ENCODE measurements at places on chromosomes 6 and 20.

DNA sequence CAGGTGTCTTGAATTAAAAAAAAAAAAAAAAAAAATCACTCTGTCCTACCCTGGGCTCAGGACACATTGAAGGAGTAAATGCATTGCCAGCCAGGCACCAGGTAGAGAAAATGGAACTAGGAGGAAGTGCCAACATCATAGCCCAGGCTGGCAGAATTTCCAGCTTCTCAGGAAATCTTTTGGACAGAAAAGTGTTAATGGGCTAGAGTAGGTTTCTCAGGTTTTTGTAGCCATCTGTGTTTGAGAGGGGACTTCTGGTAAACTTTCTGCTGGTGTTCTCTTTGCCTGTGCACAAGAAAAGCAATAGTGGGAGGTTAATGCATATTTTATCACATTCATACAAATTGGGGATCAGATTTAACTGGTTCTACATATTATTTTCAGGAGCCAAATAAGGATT, 678.3 kb upstream of the NRSN1 start:
- no peak for DNase-seq

- no peak for DNase-seq
Observed at GRCh38 chr6:16360365-16360764, 122.0 kb downstream of the GMPR start.

- no peak for DNase-seq
Observed at GRCh38 chr6:113591896-113592827, 265.0 kb upstream of the MARCKS start.

GRCh38 chr6:47440719-47441118, 36.9 kb upstream of the CD2AP start:
- DNase-seq = no peak

- no peak for DNase-seq
Observed at GRCh38 chr6:104431096-104431495, 428.6 kb downstream of the HACE1 start.

GRCh38 chr6:14271789-14272736, 154.5 kb downstream of the CD83 start:
- DNase-seq = no peak

DNA sequence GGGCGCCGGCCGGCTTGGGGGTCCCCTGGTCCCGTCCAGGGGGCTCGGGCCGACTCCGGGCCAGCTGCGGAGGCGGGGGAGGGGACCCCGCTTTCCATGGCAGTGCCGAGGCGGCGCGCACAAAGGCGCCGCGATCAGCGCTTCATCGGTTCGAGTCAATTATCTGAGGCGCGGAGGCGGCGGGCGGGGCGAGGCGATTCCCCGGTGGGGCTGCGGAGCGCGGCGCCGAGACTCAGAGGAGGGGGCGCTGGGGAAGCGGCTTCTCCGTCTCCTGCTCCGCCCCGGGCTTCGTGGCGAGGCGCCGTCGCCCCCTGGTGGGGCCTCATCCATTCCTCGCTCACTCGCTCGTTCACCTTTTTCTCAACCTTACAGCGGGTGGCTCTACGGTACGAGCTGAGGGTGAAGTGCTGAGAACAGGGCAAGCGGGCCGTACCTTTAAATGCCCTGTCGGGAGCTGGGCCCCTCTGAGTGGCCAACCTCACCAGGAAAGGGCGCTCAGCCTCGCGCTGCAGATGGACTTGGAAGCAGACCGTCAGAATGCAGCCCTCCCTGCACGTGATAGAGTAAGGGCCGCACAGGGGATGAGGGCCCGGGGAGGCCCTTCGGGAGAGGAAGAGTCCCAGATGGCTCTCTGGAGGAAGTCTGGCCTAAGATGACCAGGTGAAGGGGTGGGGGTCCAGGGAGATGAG, 39.9 kb downstream of the SLC52A3 start:
- peak; percentile 72 for DNase-seq

- no peak for DNase-seq
Observed at GRCh38 chr6:153616506-153616905, 422.5 kb upstream of the OPRM1 start.

- no peak for DNase-seq
Observed at GRCh38 chr20:58709013-58709702, 16.6 kb downstream of the NPEPL1 start.

DNA sequence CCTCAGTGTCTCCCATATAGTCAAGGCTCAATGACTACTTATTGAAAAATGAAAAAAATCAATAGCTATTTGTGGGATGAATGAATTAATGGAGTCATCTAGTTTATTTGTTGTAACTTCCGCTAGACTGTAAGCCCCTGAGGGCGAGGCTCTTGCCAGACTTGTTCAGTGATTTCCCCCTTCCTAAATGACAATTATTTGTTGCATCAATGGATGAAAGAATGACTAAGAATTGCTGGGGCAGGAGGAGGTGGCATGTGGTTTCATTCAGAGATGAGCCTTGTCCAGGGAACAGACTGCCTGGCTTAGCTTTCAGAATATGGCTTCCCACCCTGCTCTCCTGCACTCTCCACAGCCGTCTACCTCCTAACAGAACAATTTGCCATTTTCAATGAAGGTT, 1.1 kb upstream of the PRELID3B start:
- peak; percentile 18 for DNase-seq

- no peak for DNase-seq
Observed at GRCh38 chr6:134984821-134985220, 34.9 kb upstream of the ALDH8A1 start.

DNA sequence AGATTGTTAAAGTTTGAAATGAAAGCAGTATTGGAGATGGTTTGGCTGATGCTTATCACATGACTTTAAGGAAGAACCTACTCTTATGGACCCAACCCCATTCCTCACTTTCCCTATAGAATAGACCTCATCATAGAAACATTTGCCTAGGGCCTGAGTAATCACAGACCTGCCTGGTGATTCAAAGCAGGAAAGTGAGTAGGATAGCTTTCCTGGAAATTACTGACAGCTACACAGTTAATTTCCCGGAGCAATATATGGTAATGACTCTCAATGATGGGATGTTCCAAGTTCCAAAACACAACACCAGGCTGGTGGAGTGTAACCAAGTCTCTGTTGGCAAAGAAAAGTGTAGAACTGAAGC, 233.8 kb downstream of the SIM1 start:
- DNase-seq = no peak

DNA sequence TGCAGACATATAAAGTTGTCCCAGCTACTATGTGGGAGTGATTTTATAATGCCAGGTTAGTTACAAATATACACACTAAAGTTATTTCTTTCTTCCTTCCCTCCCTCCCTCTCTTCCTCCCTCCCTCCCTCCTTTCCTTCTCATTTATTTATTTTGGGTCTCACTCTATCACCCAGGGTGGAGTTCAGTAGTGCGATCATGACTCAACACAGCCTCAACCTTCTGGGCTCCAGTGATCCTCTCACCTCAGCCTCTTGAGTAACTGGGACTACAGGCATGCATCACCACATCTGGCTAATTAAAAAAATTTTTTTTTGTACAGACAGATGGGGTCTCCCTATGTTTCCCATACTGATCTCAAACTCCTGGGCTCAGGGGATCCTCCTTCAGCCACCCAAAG, 59.2 kb downstream of the PHF20 start:
- DNase-seq = no peak

DNA sequence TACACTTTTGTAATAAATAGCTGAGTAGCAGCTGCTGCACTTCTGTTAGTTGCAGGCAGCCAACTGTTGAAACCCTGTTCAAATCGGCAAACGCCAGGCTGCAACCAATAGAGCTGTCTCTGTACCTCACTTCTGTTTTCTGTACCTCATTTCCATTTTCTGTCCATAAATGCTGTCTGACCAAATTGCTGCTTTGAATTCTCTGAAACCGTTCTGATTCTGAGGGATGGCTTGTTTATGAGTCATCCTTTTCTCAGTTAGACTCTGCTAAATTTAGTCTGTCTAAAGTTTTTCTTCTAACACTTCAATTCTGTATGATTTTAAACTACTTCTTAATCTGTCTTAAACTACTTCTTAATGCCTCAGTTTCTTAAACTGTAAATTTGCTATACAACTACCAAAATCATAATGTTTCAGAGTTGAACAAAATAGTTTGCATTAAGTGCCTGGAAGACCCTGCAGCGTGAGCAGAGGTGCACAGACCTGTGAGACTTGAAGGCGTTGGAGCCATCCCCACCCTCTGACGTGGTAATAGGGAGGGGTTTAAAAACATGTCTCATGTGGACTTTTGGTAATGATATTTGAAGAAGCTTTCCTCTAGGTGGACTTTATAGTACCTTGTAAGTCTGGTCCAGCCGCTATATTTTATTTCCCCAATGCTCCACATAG, 9.6 kb downstream of the BTNL2 start:
- no peak for DNase-seq

DNA sequence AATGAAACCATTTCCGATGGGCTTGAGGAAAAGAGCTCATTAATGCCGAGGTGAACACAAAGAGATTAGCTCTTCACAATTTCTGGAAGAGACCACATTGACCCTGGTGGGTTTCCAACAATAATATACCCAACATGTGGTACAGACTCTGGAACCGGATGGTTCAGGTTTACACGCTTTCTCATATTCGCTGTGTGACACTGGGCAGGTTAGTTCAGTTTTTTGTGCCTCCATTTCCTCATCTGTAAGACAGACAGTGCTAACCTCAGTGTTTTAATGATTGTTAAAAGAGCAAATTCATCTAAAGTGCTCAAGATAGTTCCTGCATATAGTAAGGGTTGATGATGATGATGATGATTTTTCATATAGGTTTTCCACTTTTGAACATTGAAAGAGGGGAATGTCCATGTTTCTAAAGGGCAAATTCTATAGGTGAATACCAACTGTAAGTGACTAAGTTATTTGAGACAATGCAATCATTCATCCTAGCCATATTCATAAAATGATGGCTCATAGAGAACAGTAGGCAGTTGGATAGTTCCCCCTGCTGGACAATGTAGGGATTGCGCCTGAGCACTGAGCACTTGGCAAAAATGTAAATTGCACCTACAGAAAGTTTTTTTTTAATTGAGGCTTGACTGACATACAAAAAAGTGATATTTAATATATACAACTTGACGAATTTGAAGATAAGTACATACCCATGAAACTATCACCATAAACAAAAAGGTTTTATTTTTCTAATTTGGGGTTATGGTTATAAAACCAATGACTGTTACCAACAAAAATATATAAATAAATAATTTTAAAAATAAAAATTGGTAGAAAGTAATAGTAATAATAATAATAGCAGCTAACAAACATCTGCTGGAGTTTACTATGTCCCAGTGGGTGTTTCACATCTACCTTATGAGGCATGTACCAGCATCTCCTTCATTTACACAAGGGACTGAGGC, 2.1 kb upstream of the PERP start:
- DNase-seq = peak; percentile 83

GRCh38 chr6:28944412-28944865, 20.7 kb upstream of the TRIM27 start:
- peak; percentile 70 for DNase-seq

DNA sequence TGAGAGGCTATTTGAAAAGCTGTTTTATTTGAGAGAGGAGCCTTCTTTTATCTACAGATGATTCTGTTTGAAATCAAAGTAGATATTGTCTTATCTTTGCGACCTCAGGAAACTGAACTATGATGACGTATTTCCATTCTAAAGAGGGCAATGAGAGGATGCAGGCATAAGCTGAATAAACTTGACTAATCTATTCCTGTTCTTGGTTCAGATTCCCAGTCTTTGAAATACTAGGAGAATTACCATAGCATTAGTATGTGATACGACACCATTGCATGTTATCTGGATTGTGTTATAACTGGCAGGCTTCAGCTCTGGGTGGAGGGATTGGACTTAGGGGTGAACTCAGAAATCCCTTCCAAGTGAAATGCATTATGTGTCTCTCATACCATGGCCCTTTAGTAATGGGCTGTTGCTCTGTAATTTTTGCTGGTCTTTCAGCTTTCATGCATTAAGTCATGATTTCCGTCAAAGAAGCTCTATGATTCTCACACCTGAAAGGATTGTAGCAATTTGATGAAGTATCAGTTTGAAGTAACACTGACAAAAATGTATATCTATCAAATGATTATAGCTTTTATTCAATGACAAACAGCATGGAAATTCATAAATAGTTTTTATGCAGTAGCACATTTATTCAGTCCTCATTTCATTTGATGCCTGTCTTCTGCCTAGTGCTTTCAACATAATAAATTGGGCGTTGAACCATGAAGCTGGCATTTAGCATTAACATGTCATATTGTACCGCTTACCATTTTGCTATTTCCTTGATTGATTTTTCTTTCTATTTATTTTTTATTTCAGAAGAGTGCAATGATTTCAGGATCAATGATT, 138.4 kb upstream of the SPACA1 start:
- no peak for DNase-seq

- no peak for DNase-seq
Observed at GRCh38 chr6:72374857-72375256, 247.0 kb upstream of the KCNQ5 start.

GRCh38 chr20:36435592-36436541, 105.5 kb upstream of the MYL9 start:
- peak; percentile 89 for DNase-seq

- no peak for DNase-seq
Observed at GRCh38 chr6:47509937-47510336, 32.3 kb downstream of the CD2AP start.

GRCh38 chr6:18577491-18577890, 190.3 kb downstream of the RNF144B start:
- no peak for DNase-seq

DNA sequence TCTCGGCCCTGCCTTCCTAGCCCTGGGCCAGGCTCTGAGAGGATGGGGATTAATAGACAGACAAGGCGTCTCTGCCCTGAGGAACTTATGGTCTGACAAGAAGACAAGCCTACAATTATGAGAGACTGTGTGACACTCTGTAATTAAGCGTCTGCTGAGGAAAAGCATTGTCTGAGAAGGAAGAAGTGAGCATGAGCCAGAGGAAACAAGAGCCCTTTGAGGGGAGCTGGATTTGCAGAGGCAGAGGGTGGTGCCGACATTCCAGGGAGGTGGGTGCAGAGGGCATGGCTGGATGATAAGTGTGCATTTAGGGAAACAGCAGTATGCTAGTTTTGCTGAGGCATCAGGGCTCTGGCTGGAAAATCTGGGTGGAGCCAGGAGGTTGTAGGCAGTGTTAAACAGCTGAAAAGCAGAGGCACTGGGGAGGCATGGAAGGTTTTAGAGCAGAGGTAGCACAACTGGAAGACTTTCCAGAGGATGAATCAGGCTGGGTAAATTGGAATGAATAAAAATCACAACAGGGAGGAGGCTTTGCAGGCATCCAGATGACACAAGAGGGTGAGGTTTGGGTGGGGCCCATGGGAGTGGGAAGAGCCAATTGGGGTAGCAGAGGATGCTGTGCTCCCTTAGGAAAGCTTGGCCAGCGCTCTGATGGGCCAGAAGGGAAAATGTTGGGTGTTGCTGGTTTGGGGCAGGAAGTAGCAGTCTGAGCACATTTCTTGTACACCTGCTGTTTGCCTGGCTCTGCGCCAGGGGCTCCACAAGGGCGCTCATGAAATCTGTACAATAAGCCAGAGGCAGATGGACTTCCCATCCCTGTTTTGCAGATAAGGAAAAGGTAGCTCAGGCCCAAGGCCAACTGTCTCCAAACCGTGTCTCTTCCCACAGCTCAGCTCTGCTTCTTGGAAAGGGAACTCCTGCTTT, 74.0 kb upstream of the MYL9 start:
- peak; percentile 30 for DNase-seq
